ENCODE measurements at places on chromosomes 2 and 18.

DNA sequence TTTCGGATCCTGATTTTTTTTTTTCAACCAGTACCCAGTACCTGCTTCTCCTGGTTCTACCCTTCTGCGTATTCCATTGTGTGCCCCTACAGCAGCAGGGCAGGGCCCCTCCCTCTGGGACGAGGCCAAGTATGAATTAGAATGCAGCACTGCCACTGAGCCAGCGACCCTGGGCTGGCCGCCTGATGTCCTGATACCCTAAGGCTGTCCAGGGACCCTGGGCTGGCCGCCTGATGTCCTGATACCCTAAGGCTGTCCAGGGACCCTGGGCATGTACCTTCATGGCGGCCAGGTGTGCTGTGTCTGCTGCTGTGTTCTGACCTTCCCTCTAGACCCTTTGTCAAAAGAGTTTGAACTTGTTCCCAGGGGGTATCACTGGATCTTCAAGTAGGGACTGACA is 42.9 kb downstream of the CABLES1 start:
- no peak for DNase-seq

DNA sequence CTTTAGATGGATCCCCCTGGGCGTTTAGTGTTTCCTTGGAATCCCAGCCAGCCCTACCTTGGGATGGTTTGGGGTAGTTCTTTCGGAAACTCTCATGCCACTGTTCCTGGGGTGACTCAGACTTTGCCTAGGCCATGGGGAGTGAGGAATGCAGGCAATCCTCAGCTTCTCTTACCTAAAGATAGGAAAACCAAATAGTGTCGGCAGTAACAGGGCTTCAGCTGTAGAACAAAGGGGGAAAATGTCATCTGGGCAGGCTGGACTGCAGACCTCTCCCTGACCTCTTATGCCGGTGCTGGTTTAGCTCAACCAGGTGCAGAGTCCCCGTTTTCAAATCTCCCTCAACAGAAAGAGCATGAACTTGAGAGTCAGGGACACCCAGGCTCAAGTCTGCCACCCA is 252.1 kb downstream of the TSN start:
- DNase-seq = no peak

GRCh38 chr2:237295889-237296480 is 118.0 kb downstream of the COL6A3 start:
- no peak for DNase-seq

- DNase-seq = no peak
Observed at GRCh38 chr2:71831193-71831577, 316.5 kb downstream of the CYP26B1 start.

DNA sequence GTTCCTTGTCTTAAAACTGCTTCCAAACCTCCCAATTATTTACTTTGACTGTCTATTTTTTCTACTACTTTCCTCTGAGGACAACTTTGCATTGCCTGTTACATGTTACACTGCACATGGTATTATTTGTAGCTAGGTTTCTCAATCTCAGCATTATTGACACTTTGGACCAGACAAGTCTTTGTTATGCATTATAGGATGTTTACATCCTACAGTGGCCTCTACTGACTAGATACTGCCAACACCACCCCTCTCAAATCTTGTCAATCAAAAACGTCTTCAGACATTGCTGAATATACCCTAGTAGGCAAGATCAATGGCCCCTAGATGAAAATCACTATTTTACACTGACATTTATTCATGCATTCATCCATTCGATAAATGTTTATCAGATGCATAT is 129.6 kb upstream of the DNAJC10 start:
- no peak for DNase-seq

DNA sequence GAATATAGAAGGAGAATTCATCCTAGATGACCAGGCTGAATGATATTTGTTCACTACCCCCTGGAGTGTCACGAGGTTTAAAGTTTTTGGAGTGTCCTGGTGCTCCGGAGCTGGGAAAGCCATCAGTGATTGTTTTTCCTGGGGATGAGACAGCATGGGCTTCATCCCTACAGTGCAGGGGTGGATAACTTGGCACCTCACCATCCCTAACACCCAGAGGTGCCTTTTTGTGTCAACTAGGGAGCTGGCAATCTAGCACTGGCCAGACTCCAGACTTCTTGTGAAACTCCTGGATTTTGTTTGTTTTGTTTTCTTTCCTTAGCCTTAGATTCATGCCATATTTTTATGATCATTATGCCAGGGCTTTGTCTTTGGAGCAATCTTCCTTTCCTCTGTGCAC is 164.8 kb downstream of the PRKCE start:
- DNase-seq = no peak

DNA sequence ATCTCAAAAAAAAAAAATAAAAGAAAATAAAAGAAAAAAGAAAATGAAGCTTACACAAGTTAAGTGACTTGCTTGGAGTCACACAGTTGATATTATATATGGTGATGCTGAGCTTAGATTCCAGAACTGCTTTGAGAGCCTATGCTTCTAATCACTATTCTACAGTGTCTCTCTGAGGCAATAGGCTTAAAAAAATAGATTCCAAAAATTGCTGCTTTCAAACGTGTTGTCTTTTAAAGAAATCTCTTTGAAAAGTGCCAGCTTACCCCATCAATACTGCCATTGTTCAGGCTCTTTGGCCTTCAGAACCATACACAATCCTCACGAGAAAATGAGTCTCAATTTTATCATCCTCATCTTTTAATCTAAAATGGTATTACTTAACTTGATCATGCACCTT is 102.6 kb downstream of the CDK15 start:
- DNase-seq = no peak

- no peak for DNase-seq
Observed at GRCh38 chr2:27375513-27376099, 4.9 kb downstream of the ZNF513 start.

DNA sequence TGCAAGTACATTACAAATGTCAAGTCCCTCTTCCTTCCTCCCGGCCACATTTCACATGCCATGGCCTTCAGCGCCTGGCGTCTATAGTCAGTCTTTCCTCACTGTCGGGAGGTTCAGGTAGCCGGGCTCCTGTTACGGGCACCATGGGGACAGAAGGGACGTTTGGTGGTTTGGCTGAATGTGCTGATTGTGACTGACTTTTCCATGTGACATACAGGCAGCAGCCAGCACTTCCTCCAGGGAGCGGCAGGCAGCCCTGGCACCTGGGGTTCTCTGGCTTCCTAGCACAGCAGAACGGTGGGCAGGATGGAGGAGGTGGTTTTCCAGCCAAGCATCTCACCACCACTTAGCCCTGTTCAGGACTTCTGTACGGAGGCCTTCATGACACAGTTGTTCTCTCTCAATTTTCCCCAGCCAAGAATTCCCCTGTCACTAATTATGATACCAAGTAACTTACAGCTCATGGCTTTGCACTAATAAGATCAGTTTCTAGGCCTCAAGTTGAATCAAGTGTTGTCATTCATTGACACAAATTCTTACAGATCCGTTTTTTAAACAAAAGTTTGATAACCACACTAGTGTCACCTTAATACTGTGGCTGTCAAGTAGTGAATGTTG is 83.9 kb upstream of the REV1 start:
- no peak for DNase-seq

GRCh38 chr2:67974559-67975430 is 88.0 kb downstream of the C1D start:
- no peak for DNase-seq

GRCh38 chr2:182655750-182656149 is 60.3 kb upstream of the DNAJC10 start:
- no peak for DNase-seq

GRCh38 chr2:187851955-187852561 is 297.8 kb upstream of the TFPI start:
- no peak for DNase-seq

- DNase-seq = no peak
Observed at GRCh38 chr2:42367835-42368234, 6.8 kb upstream of the COX7A2L start.

DNA sequence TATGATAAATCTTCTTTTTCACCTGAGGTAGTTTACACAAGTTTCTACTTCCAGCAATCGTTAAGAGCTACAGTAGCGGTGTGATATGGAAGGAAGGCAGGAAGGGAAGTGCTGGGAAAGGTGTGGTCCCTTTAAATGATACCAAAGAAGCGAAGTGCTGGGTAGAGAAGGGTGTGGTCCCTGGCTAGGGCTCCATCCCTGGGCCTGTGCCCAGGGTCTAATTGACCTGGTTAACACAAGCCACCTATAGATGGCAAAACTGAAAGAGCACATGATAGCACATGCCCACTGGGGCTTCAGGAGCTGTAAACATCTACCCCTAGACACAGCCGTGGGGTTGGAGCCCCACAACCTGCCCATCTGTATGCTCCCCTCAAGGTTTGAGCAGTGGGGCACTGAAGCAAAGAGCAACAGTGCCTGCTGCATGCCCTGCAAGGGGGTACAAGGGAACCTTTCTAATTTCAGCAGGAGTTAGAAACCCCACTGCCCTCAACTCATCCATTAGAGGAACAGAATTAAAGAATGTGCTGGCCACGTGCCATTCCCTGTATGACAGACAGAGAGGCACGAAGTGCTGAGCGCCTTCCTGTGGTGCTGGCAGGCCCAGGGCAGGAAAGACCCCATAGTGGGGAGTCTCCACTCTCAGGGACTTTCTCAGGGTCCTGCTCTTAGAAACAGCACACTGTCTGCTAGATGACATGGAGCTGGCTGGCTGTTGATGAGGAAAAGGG is 153.1 kb upstream of the LMAN1 start:
- no peak for DNase-seq

GRCh38 chr2:42974169-42974720 is 181.9 kb upstream of the HAAO start:
- no peak for DNase-seq

DNA sequence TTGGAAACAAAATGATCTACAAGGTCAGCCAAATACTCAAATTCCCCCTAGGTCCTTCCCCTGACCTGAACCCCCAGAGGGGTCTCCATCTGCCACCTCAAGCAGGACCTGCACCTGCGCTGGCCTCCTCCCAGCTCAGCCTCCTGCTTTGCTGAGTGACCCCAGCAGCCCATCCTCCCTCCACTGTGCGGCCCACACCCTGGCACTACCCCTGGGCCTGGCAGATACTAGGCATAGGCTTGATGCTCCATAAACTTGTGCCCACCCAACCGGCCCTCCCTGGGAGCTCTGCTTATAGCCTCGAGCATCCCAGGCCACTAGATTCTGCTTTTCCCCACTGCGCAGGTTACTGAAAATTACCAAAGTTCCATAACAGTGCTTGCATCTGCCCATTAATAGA is 156.2 kb downstream of the HDAC4 start:
- no peak for DNase-seq

DNA sequence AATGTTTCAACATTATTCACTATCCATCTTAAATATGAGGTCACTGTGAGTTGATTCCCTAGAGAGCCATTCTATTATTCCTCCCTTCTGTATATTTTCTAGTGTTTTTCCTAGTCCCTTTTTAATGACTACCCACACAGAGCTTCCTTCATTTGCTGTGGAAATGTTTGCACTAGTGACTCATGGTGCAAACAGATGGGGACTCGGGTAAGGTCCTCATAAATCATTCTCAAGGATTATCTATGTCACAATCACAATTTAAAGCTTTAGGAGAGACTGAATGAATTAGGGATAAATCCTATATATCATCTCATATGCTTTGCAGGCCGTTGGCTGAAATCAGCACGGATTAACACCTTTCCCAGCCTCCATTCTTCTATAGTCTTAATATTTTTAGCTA is 159.6 kb downstream of the DCC start:
- DNase-seq = no peak

- DNase-seq = no peak
Observed at GRCh38 chr2:3641841-3642421, 16.1 kb upstream of the ALLC start.

GRCh38 chr2:187499941-187500532 is 52.0 kb upstream of the CALCRL start:
- DNase-seq = no peak

DNA sequence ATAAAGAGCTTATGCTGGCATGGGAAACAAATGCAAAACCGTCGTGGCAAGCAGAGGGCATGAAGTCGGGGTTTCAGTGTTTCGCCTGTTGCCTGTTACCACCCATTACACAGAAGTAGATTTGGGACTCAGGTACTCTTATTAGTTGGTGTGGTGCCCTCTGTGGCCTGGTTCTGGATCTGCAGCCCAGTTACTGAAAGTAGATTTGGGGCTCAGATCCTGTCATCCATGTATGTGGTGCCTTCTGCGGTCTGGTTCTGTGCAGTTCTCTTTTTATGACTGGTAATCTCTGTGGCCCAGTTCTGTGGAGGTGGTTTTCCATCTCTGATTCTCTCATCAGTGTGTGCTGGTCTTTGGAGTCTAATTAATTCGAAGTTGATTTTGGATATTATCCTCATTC is 45.2 kb downstream of the ADNP2 start:
- no peak for DNase-seq

DNA sequence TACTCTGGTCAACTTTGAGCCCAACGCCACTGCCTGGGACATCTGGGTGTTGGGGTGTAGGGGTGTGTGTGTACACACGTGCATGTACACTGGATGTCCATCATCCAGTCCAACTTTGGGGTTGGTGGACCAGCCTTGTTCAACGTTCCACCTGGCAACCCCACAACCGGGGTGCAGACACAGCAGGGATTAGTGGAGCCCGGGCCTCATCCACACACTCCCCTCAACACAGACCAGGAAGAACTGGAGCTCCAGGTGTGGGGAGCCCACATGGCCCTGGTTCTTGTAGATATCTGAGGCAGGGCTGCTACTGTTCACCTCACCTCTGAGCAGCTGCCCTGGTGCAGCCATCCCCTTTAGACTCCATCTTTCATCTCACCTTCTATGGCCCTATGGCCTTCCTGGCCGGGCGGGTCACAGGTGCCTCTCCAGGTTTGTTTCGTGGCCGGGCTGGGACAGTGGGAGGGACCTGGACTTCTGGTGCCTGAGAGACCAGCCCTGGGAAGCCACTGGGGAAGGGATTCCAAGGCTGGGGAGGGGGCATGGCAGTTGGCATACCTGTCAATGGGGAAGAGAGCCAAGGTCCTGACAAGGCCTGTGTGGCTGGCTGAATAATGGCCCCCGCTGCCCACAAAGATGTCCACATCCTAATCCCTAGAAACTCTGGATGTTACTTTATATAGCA is 7.5 kb downstream of the NEU2 start:
- no peak for DNase-seq

DNA sequence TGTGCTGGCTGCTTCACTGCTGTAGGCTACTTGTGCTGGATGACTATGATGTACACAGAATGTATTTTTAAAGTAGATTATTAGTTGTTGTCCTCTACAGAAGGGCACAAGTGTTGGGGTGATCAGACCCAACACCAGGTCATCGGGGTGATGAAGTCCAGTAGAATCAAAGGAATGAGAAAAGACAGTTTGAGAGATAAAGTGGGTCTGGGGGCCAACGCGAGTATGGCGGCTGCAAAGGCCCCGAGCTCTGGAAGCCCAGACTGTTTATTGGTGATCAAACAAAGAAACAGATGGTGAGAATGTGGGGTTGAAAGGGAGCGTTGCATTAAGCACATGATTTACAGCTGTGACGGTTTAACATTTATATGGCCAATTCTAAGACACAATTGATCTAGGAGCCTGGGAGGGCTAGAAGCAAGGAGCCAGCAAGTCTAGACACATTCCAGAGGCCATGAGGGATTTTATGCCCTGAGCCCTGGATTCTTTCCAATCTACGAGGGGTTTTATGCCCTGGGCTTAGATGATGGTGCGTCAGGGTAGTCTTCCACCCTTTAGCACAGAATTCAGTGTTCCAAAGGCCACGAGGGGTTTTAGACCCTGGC is 153.5 kb downstream of the AGPS start:
- no peak for DNase-seq

Data from cortex of kidney (tissue), 1 donor.